Stimulated activated CD4-positive, alpha-beta T cell treated with anti-CD3 and anti-CD28 coated beads, Interleukin-1b, Interleukin-23, amount 100 ng/mL, for 24 hours (primary cell): ENCODE measurements at places on chromosomes 11 and 22.

GRCh38 chr11:17296852-17297559 lies 20.5 kb downstream of the NUCB2 start:
- no peak for DNase-seq

- DNase-seq = no peak
Observed at GRCh38 chr11:90447618-90448017, 224.8 kb upstream of the CHORDC1 start.

DNA sequence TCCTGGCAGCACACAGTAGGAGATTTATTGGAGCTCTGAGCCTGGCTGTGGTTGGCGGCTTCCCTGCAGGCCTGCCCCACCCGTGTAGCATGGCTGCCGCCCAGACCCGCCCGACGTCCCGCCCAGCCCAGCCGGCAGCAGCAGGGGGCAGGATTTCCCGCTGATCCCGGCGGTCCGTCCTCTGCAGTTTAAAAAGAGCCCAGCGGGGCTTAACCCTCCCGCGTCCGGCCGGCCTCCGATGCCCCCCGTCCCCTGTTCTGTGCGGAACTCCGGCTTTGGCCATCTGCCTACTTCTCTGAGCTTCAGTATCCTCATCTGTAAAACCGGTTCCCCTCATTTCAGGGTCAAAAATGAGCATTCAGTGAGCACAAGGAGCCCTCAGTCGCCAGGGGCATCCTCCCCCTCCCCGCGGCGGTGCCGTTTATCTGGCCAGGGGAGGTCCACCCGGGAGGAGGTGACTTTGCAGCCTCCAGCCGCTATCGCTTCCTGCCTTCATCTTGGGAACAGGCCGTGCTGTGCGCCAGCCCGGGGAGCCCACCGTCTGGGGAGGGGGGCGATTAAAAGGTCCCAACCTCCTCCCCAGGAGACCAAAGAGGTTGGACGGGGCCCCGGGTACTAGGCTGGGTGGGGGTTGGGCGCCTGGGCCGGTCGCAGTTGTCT lies at the start of gene GAS2L1:
TSS of gene GAS2L1 (plus strand) at position 476 of the 660 bp plus-strand sequence. CDS start 1,456 bp downstream, outside the sequence.
- DNase-seq = peak; percentile 37

DNA sequence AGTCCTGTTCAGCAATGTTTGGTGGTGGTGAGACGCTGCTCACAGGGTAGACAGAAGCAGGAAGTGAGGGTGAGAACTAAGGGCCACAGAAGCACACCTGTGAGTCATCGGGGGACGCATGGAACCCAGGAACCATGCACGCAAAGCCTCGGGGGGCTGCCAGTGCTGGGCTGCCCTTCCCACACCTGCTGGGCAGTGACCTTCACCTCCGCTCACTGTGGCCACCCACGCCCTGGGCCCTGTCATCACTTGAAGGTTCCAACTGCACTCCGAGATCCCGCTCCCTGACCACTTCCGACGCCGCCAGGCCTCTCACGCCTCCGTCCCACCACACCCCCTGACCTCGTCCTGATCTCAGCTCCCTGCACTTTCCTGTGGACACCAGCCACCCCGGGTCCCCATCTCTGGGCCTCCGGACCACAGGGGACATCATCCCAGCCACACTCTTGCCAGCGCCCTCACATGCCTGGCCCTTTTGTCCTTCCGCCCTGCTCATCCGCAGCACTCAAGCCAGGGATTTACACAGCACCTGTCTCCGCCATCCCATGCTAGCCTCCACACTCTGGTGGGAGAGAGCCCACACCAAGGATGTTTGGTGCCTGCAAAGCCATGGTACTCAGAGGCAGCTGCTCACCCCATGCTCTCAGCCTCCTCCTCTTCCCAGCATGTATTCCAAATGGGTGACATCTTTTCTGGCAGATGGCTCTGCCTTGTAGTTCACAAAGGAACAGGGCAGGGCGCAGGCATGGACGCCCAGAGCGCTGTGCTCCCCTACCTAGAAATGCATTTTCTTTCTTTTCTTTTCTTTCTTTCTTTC lies 23.1 kb upstream of the ATXN10 start:
- DNase-seq = no peak

DNA sequence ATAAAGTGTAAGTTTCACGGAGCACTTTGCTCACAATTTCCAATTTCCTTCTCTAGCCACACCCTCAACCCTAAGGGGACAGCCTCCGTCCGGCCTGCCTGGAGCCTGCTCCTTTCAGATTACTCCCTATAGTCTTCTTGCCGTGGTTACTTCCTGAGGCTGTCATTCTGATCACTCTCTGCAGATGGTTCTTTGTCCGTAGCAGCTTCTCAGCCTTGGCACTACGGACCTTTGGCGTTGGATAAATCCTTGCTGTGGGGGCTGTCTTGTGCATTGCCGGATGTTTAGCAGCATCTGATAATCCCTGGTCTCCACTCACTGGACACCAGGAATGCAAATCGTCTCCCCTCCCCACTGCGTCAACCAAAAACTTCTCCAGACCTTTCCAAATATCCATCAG lies 447.5 kb upstream of the KIRREL3 start:
- DNase-seq = no peak

DNA sequence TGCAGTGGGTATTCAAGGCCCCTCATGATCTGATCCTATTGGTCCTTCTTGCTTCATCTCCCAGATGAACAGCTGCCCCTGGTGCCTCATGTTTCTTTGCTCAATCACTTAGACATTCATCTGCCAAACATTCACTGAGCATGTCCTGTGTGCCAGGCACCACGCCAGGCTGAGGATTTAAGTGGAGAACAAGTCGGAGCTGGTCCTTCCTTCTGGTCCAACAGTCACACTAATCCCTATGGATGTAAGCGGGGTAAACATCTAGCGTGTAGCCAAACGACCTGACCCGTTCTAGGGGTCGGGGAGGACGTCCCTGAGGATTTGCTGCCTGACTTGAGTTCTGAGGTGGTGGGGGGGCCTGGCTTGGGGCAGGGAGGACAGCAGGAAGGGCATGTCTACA lies 21.9 kb downstream of the ZMAT5 start:
- no peak for DNase-seq
